ENCODE measurements at places on chromosomes 4 and X. TPM values are rescaled to one million over a fixed set of nuclear protein-coding genes. Genes with fewer than 3 reads are reported as not detected.

DNA sequence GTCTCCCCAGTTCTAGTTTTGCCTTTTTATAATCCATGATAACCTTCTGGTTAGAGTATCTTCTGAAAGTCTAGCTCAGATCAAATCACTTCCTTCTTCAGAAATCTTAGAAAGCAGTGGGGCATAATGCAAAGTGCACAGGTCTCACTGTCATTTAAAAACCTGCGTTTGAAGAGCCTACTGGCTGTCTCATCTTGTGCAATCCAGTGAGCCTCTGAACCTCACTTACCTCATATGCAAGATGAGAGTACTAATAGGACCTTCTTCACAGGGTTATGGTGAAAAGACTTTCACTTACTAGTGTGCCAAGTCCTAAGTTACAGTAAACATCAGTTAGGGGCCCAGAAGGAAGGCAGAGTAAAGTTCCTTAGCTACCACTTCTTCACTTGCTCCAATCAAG is 131.4 kb downstream of the ENOX2 start:
- no peaks in the 10 kb centered on the region for H3K27me3 ChIP-seq
- H3K36me3 ChIP-seq = no peaks in the 10 kb centered on the region

DNA sequence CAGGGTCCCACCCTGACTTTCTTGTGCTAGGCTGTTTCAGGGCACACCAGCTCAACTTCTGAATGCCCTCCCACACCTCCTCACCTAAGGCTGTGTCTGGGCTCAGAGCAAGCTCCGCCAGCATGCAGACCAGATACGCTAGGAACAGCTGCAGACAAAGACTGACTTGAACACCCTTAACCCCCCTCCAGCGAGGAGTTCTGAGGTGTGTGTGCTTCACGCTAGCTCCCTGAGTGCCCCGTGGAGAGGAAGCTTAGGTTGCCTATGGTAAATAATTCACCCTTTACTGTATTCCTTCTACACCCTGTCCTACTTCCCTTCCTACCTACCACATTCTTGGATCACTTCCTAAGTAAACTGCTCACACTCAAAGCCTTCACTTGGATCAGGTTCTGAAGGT is 115.0 kb downstream of the VCX3B start:
- H3K4me1 ChIP-seq = no peaks in the 10 kb centered on the region
- no peak overlapping the region for H3K4me3 ChIP-seq
- no peaks in the 10 kb centered on the region for H3K36me3 ChIP-seq
- no peak for DNase-seq

GRCh38 chrX:107624893-107625292 is 3.4 kb upstream of the PRPS1 start:
- H3K36me3 ChIP-seq = no peaks in the 10 kb centered on the region
- H3K4me1 ChIP-seq = no peaks in the 10 kb centered on the region
- no peak overlapping the region for H3K4me3 ChIP-seq
- H3K27ac ChIP-seq = no peak overlapping the region
- no peaks in the 10 kb centered on the region for H3K27me3 ChIP-seq

- DNase-seq = peak; percentile 18
- peaks cover 4% of the 10 kb centered on the region for H3K4me1 ChIP-seq
- H3K36me3 ChIP-seq = no peaks in the 10 kb centered on the region
- no peaks in the 10 kb centered on the region for H3K27me3 ChIP-seq
- H3K4me3 ChIP-seq = no peak overlapping the region
- H3K27ac ChIP-seq = peak overlapping the region; percentile 59
Measured at GRCh38 chrX:123756320-123756719, 23.5 kb upstream of the THOC2 start.

The BEX1 gene
- total RNA-seq = 344 TPM

The PRICKLE3 gene
- 9.9 TPM for total RNA-seq

Data from testis (tissue), 5 donors.